ENCODE measurements at places on chromosomes 13 and 19.

DNA sequence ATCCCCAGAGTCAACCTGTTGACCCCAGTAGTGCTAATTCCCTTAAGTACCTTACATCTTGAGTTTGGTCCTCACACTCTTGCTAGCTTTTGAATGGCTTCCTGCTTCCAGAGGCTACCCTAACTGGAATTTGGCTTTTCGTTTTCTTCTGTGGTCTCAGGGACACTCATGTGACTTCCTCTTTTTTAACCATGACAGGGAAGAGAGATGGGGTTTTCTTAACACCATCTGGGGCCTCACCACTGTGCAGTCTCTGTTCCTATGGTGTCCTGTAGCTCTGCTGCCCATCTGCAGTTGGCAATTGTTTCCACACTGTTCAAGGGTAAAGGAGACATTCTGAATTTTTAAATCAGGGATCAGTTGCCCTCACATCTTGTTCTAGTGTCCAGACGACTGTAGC is 66.7 kb downstream of the SLC10A2 start:
- no peak for DNase-seq

DNA sequence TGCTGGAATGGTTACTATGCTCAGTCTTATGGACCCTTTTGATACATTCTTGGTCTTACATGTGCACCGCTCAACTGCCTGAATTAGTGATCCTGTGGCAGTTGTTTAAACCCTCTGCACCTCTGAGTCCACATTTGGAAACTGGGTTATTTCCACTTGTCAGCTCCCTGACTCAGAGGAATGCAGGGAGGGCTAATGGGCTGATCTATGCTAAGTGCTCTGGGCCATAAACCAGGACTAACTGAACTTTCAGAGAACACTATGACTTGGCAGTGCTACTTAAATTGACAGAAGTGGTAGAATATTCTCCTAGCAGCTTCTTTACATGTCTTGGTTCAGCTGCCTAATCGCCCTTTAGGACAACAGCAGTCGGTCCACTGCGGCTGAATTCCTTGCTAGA is 26.8 kb upstream of the MED4 start:
- DNase-seq, result no peak

DNA sequence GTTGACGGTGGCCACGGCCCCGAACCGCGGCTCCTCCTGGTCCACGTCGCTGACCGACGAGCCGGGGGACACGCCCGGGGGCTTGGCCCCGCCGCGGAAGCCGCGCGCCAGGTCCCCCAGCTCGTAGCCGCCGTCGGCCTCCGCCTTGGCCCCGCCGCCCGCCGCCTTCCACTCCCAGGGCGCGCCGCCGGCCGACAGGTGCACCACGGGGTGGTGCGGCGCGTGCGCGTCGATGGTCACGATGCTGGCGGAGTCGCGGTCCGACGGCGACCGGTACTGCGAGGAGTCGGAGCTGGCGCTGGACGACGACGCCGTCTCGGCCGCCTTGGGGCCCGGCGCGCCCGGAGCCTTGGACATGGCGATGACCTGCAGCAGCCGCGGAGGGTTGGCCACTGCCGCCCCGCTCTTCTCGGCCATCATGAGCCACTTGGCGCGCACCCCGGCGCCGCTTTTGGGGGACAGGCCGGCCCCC is 9.0 kb downstream of the PLPPR3 start:
- DNase-seq, result no peak

GRCh38 chr19:13502231-13502630 is 4.0 kb downstream of the CACNA1A start:
- no peak for DNase-seq

- no peak for DNase-seq
Observed at GRCh38 chr13:45718063-45718462, 15.9 kb downstream of the CBY2 start.

DNA sequence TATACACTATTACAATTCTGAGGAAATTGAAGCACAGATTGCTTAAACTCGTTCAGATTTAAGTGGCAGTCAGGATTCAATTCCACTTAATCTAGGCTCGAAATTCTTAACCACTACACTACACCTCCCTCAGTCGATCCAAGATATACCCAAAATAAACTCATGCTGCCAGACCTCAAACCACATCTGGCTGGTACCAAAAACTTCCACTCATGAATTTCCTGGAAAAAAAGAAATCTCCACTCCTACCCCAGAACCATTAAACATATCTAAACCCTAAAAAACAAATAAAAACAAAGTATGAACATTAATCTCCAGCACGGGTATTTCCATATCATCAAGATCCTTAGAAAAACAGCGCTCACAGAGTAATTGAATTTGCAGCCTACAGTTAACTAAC is 1.1 kb downstream of the ZFP30 start:
- DNase-seq, result no peak

GRCh38 chr19:48896191-48896720 is 2.3 kb downstream of the TULP2 start:
- DNase-seq, result peak; percentile 43

DNA sequence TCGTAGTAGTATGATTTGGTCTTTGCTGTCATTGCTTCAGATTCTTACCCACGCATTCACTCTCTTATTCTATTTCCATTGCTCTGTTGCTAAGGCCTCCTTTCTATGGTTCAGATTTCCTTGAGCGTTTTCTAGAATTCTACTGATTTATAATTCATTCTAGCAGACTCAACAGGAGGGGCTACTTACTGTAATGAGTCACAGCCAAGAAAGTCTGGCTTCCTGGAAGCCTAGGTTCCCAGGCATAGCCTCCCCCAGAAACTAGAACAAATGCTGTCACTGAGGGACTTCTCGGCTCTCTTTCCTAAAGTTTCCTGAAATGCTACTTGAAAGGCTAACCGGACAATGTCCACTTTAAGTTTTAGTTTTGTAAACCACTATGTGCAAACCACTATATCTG is 47.7 kb upstream of the SPATA13 start:
- DNase-seq, result no peak

Data from DND-41 (cell line).